ENCODE measurements at places on chromosomes 6 and 20.

DNA sequence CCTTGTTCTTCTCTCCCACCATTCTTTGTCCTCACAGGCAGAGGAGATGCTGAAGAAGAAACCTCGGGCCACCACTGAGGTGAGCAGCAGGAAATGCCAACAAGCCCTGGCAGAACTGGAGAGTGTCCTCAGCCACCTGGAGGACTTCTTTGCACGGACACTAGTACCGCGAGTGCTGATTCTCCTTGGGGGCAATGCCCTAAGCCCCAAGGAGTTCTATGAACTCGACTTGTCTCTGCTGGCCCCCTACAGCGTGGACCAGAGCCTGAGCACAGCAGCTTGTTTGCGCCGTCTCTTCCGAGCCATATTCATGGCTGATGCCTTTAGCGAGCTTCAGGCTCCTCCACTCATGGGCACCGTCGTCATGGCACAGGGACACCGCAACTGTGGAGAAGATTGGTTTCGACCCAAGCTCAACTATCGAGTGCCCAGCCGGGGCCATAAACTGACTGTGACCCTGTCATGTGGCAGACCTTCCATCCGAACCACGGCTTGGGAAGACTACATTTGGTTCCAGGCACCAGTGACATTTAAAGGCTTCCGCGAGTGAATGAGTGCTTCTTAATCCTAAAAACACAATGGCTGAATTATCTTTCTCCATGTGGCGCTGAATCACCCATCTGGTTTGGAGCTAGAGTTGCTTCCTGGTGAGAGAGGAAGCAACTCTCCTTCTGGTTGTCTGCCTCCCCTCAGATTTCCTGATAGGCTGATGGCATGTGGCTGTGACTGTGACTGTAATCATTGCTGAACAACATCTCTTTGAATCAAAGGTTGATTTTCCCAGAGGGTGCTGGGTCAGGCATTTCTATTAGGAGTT lies 4.6 kb downstream of the MAD2L1BP start:
- no peak for DNase-seq

GRCh38 chr6:35683267-35683666 lies 5.4 kb downstream of the FKBP5 start:
- no peak for DNase-seq

DNA sequence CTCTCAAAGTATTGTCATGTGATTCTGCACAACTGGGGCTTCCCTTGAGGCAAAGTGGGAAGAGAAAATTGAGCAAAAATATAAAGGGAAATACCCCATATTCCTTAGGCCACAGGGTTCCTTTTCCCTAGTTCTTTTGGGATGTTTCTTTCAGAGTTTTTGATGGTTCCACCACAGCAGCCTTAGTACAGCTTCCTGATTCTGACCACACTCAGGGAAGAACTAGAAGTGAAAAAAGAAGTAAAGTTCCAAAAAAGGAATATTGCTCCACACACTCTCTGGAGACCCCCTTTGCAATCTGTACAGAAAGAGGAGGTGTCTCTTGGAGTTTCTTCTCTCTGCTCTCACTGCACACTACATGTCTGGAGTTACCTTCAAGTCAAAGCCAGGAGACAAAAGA lies 27.9 kb upstream of the HLA-DQA2 start:
- no peak for DNase-seq

DNA sequence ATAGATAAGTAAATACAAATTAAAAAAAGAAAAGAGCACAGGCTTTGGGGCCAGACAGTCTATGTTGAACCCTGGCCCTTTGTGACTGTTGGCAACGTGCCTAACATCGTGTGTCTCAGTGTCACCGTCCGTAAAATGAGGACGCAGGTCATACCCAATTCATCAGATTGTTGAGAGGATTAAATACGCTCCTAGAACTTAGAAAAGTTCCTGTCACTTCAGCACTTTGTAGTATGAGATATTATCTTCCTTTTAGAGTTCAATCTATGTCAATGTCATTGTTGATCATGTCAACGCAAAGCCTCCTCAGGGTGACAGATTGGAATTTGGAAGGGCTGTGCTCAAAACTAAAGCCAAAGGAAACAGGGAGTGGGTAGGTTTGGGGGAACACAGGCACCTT lies 21.7 kb downstream of the SERPINB1 start:
- DNase-seq, result no peak

DNA sequence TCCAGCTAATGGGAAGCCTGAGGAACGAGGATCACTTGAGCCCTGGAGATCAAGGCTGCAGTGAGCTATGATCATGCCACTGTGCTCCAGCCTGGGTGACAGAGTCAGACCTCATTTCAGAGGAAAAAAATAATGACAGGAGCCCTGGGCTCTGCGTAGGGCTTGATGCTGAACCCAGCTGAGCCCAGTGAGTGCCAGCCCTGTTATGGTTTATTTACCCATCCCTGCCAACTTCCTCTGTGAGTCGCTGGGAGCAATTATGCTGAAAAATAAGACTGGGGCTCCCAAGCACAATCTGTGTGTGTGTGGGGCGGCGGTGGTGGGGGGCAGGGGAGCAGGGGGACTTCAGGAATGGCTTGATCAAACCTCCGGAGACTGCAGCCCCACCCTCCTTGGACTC lies 75.9 kb upstream of the PMEPA1 start:
- DNase-seq, result no peak

- peak; percentile 19 for DNase-seq
Measured at GRCh38 chr20:32762754-32763201, 593 bp downstream of the DNMT3B start.

DNA sequence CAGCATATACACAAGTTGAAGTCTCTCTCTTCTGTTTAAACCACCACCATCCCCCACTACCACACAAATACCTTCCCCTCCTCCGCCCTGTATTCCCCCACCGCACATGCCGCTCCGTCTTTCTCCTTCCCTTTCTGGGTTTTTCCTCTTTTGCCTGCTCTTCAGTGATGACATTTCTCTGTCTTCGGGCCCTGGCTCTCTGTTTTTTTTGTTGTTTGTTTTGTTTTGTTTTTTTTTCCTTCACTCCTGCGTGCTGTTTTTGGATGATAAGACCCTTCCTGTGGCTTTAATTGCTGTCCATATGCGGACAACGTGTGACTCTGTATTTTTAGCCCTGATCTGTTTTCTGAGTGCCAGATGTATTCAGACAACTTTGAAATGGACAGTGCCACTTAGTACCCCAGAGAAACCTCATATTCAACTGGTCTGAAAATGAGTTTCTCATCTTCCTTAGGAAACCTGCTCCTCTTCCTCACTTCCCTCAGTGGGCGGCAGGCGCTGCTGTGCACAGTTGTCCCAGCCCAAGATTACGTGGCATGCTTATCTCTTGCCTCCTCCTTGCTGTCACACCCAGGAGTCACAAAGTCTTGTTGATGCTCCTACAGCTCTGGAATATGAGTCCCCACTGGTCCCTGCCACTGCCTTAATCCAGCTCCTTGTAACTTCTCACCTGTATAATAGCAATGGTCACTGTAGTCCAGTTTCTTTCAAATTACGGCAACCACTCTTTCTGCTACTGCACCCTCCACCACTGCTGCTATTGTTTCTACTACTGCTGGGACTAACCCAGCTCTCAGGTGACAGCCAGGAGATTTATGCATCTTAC lies 8.2 kb downstream of the PPP1R14C start:
- DNase-seq, result no peak

DNA sequence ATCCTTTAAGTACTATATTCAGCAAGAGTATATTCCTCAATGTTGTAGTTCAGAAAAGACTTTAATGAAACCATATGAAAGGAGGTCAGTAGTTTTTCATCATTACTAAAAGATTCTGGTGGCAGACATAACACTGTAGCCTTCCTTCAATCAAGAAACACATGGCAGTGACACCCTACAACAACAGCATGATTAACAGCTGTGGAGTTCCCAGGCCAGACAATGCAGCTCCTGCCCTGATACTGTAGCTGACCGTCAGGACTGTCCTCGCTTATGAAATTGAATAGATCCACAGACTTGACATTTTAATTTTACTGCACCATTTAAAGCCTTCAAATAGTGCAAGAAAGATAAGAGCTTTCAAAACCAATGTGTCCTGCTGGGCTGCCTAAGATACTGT lies 43.6 kb downstream of the USP45 start:
- no peak for DNase-seq

GRCh38 chr20:50152394-50153152 lies 950 bp downstream of the PEDS1 start:
- peak; percentile 11 for DNase-seq

DNA sequence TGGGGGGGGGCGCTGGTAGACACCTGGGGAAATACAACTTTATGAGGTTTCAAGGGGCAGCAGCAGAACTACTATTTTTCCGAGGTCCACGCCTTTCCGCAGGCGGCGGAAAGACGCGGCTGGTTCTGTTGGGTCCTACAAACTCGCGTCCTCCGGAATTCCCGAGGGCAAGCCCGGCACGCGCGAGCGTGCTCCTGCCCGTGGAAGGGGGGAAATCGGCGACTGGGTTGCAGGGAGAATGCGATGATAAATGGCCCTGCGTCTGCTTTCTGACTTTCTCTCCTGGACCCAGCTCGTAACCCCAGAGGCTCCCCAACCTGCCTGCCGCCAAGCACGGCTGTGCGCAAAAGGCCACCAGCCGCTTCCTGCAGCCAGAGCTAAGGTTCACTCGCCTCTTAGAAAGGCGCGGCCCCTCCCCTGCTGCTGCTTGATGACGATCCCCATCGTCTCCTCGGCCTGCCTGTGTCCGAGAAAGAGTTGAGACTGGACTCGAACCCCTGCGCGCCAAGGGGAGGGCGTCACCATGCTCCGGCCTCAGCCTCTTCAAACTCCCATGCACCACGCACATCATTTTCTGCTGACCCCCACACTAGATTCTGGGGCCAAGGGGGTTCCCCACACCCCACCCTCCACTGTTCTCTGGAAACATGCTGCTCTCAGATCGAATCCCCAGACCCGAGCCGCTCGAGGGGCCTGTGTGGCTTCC lies 6.7 kb downstream of the FOXA2 start:
- DNase-seq, result no peak

DNA sequence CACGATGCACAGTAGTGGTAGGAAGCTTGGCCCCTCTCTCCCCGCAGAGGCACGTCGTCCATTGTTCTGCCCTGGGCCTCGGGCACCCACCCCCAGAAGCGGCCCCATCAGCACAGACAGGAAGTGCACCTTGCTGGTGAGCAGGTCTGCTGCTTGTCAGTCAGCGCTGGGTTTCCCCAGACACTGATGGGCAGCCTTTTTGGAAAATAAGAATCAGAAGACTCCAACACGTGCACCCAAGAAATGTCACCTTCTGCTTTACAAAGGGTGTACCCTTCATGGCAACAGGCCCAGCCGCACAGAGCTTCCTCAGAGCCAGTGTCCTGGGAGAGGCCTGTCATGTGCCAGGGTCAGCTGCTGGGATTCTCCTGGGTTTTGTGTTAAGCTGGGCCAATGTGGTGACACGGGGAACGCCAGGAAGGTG lies 34.7 kb upstream of the IRF4 start:
- DNase-seq, result no peak

- no peak for DNase-seq
Measured at GRCh38 chr6:130034378-130035146, 16.2 kb downstream of the L3MBTL3 start.

Data from CD4-positive, alpha-beta T cell treated with Interleukin-17A for 1 hour (primary cell).